ENCODE measurements at places on chromosomes 4 and X.

DNA sequence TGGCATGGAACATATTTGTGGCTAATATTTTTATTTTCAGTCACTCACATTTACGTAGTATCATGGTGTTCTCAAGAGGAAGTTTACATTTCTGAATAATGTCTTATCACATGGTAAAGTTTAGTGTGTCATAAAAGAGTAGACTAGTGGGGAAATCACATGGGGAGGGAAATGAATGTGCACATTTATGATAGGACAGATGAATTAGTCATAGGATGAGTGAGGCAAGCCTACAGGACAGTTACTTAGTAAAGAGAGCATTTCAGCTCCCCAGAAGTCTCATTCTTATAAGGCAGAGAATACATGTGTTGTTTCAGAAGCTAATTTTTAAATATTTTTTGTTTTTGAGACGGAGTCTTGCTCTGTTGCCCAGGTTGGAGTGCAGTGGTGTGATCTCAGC lies 6.2 kb downstream of the GK start:
- H3K27me3 ChIP-seq: no peaks in the 10 kb centered on the region
- DNase-seq: no peak
- no peak overlapping the region for H3K27ac ChIP-seq
- H3K4me3 ChIP-seq: no peak overlapping the region
- peaks cover 10% of the 10 kb centered on the region for H3K4me1 ChIP-seq
- H3K36me3 ChIP-seq: no peaks in the 10 kb centered on the region

DNA sequence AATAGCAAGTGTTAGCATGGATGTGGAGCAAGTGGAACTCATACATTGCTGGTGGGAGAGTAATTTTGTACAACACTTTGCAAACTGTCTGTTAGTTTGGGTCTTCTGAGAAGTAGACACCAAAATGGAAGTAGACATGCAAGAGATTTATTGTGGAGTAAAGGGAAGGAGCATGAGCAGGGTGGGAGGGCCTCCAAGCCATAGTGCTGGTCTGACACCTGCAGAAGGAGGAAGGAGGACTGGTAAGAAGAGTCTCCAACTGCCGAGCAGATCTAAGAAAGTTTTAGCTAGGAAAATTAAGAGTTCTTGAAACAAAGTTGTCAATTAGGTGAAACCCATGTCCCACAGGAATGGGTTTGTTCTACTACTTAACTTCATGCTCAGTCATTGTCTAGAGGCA lies 64.0 kb upstream of the DDIT4L start:
- DNase-seq: no peak
- H3K4me1 ChIP-seq: no peaks in the 10 kb centered on the region
- no peaks in the 10 kb centered on the region for H3K36me3 ChIP-seq
- no peaks in the 10 kb centered on the region for H3K27me3 ChIP-seq

GRCh38 chr4:10730590-10730989 lies 46.0 kb upstream of the CLNK start:
- no peak overlapping the region for H3K27ac ChIP-seq
- no peak overlapping the region for H3K4me3 ChIP-seq

- DNase-seq: peak; percentile 50
- peaks cover 5% of the 10 kb centered on the region for H3K4me1 ChIP-seq
- H3K4me3 ChIP-seq: no peak overlapping the region
- H3K27ac ChIP-seq: no peak overlapping the region
- H3K27me3 ChIP-seq: no peaks in the 10 kb centered on the region
- H3K36me3 ChIP-seq: no peaks in the 10 kb centered on the region
Measured at GRCh38 chrX:119273420-119274192, 37.5 kb downstream of the PGRMC1 start.

DNA sequence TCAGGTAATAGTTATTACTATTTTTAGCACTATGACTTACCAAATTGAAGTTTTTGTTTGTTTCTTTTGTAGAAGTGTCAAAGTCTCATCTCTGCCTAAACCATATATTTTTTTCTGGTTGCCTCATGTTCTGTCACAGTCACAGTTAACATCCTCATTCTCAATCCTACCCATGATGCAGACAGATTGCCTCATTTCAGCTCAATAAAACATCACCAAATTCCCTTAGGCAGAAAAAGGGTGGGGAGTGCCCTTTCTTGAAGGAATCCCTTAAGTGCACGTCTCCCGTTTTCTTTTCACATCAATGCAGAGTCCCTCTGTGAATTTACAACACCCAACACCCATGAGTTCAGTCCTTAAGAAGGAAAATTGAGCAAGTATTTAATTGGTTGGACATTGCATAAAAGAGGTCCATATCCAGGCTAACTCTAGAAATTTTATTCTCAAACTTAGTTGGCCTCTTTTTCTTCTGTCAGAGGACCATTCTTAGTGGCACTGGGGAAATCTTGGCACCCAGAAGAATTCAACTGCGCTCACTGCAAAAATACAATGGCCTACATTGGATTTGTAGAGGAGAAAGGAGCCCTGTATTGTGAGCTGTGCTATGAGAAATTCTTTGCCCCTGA lies 103.7 kb upstream of the BMPR1B start:
- H3K27ac ChIP-seq: no peak overlapping the region
- no peaks in the 10 kb centered on the region for H3K36me3 ChIP-seq
- H3K27me3 ChIP-seq: no peaks in the 10 kb centered on the region
- no peak overlapping the region for H3K4me3 ChIP-seq
- DNase-seq: no peak
- no peaks in the 10 kb centered on the region for H3K4me1 ChIP-seq

DNA sequence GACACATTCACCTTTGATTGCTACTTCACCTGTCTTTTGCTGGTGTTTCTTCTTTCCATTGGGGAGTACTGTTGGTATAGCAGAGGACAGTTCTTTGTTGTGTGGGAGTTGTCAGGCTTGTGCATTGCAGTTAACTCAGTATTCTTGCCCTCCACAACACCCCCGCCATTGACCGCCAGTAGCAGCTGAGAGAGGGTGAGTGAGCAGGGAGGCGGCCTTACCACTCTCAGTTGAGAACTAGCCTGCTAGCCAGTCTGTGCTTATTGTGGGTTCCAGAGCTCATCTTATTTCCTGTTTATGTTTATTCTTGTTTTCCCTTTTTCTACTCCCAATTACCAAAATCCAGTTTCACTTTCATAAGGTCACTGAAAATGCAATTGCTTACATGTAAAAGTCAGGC lies 52.2 kb downstream of the STIM2 start:
- H3K36me3 ChIP-seq: no peaks in the 10 kb centered on the region
- H3K4me1 ChIP-seq: peaks cover 54% of the 10 kb centered on the region
- no peak overlapping the region for H3K4me3 ChIP-seq
- no peak overlapping the region for H3K27ac ChIP-seq
- no peaks in the 10 kb centered on the region for H3K27me3 ChIP-seq

DNA sequence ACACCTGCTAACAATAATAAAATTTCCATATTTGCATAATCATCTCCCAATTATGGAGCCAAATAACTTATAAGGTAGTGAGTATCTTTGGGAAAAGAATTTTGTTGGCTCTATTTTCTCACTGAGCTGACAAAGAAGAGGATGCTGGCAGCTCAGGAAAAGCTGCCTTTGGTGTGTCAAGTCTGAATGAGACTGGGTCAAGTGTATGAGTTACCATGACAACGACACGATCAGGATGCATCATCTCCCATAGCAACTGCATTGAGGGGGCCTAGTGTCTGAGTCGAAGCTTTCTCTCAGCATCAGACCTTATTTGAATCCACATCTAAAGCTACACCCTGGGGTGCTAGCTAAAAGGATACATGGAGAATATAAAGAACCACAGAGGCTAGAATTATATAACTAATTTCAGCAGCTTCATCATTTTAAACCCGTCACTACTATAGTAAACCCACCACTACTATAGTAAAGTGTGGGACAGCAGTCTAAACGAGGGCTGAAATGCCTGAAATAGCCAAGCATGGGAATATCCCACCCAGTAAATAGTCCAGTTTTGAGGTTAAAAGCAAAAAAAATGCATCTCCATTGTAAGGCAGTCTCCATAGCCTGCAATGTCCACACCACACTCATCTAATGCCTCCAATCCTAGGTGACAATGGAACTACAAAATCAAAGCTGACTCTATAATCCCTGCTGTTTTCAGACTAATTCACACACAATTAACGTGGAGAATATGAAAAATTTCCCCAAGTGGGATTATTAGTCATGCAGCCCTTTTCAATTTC lies 16.0 kb downstream of the GSPT2 start:
- no peak for DNase-seq
- no peak overlapping the region for H3K27ac ChIP-seq
- H3K36me3 ChIP-seq: no peaks in the 10 kb centered on the region
- H3K4me3 ChIP-seq: no peak overlapping the region
- peaks cover 3% of the 10 kb centered on the region for H3K27me3 ChIP-seq
- no peaks in the 10 kb centered on the region for H3K4me1 ChIP-seq

DNA sequence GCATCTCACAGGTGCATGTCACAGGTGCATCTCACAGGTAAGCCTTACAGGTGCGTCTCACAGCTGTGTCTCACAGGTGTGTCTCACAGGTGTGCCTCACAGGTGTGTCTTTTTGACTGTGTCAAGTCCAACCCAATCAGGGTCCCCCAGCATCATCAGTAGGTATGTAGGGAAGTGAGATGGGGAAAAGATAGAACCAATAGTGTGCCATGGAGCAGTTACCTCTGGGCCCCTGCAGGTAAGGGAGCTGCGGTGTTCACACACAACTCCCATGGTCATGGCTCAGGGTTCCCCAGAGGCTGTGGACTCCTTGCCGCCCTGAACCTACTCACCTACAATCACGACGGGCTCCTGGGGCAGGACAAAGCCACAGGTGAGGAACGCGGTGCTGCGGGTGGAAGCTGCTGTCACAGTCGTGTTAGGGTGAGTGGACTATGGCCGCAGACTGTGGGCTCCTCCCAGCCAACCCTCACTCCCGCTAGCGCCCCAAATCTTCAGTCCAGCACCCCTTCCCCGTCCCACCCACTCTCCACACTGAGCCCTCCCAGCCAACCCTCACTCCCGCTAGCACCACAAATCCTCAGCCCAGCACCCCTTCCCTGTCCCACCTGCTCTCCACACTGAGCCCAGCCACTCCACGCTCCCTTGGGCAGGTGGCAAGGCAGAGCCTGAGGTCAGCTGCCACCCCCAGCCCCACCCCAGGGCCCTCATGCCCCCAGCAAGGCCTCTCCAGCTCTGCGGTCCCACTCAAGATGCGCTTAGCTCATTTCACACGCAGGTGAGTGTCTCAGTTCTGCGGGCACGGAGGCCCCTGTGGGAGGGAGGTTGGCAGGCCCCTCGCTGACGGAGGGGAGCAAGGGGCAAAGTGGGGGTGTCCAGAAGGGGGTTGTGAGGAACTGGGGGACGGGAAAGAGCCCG lies 2.1 kb upstream of the PDE6B start:
- H3K4me3 ChIP-seq: no peak overlapping the region
- H3K4me1 ChIP-seq: no peaks in the 10 kb centered on the region
- H3K27ac ChIP-seq: no peak overlapping the region
- no peaks in the 10 kb centered on the region for H3K27me3 ChIP-seq
- H3K36me3 ChIP-seq: no peaks in the 10 kb centered on the region
- DNase-seq: no peak

- no peaks in the 10 kb centered on the region for H3K27me3 ChIP-seq
- H3K27ac ChIP-seq: no peak overlapping the region
- H3K4me3 ChIP-seq: no peak overlapping the region
- H3K36me3 ChIP-seq: no peaks in the 10 kb centered on the region
Measured at GRCh38 chr4:71141125-71141524, 147.7 kb downstream of the DCK start.

DNA sequence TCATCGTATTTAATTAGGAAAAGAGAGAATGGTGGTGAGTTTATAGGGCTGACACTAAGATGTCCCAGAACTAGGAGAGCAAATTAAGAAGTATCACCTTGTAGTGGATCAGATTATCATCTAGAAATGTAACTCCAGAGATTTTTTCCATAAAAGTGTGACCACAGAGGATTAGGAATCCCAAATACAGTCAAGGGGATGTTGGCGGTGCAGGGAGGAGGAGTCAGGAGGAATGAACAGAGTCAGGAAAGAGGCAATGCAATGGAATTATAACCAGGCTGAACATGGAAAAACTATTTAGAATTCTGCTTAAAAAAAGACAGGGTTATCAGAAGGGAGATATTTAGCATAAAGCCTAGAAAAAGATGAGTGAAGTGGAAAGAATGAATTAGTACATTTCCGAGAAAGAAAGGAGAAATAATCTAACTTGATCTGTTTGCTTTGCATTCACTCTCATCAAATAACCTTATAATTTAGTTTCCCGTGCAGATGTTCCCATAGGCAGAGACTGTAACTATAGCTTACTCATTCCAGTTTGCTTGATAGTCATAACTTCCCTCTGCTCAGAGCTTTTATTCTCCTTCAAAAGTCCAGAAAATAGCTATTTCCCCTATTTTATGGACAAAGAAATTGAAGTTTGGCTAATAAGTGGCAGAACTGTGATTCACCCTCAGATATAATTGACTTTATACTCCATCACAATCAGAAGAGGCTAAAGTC lies 56.4 kb downstream of the SCFD2 start:
- no peak for DNase-seq
- peaks cover 3% of the 10 kb centered on the region for H3K36me3 ChIP-seq
- no peaks in the 10 kb centered on the region for H3K27me3 ChIP-seq

DNA sequence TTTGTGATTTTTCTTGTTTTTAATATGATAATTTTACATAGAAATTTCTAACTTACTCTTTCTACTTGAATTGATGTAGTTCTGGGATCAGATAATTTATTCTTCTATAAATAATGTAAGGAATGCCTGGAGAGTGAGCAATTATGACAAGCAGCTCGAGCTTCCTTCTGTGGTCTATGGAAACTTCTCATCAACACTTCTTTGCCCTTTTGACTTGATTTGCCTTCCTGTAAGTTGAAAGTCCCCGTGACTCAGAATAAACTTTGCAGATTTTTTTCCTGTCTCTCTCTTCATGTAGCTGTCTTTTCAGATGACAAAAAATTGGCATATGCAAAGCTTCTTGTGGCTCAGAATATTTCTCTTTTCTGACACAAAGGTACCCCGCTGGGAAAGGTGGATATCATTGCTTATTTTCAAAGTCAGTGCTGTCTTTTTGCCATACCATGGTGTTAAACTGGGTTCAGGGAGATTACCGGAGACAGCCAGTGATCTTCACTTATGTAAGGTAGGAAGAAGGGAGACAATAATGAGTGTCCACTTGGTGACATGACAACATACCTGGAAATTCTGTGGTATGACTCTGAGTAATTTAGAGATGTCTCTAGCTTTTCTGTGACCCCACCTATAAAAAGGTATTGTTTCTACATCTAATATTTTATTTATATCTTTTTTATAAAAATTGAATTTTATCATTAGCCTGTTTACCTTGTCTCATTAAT lies 278.6 kb upstream of the GNPDA2 start:
- no peaks in the 10 kb centered on the region for H3K4me1 ChIP-seq
- no peak for DNase-seq
- H3K27ac ChIP-seq: no peak overlapping the region
- no peaks in the 10 kb centered on the region for H3K27me3 ChIP-seq
- H3K4me3 ChIP-seq: no peak overlapping the region

- H3K4me3 ChIP-seq: no peak overlapping the region
- H3K27me3 ChIP-seq: no peaks in the 10 kb centered on the region
- no peak overlapping the region for H3K27ac ChIP-seq
- DNase-seq: no peak
Measured at GRCh38 chrX:130915302-130915701, 12.3 kb upstream of the ENOX2 start.

DNA sequence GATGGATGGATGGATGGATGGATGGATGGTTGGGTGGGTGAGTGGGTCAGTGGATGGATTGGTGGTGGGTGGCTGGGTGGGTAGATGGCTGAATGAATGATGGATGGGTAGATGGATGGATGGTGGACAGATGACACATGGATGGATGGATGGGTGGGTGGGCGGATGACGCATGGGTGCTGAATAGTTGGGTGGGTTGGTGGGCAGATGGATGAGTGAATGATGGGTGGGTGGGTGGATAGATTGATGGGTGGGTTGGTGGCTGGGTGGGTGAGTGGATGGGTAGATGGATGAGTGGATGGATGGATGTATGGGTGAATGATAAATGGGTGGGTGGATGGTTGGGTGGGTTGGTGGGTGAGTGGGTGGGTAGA lies 69.9 kb upstream of the NKX1-1 start:
- H3K27ac ChIP-seq: no peak overlapping the region
- DNase-seq: no peak
- H3K27me3 ChIP-seq: no peaks in the 10 kb centered on the region
- H3K36me3 ChIP-seq: no peaks in the 10 kb centered on the region
- no peak overlapping the region for H3K4me3 ChIP-seq
- no peaks in the 10 kb centered on the region for H3K4me1 ChIP-seq
